ENCODE measurements at places on chromosomes 6 and 20. TPM values are rescaled to one million over a fixed set of nuclear protein-coding genes. Genes with fewer than 3 reads are reported as not detected.

DNA sequence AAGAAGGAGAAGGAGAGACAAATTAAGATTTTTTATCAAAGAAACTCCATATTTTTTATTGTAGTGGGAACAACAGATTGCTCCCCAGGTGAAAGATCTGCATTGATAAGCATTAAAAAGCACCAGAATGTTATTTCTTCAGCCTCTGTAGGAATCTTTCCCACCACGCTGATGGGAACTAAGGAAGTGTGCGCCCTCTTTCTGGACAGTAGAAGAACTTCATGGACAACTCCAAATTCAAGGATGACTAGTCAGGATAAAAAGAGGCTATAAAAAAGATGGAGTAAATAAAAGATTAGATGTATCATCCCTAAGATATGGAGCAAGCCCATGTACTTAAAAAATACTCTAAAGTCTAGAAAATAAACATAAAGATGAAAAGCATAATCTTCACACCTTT, 45.8 kb upstream of the PAK5 start:
- DNase-seq, result no peak

- DNase-seq, result no peak
Observed at GRCh38 chr6:23228439-23229024, 659.2 kb downstream of the HDGFL1 start.

- DNase-seq, result no peak
Observed at GRCh38 chr6:37501632-37502491, 2.2 kb upstream of the CCDC167 start.

- no peak for DNase-seq
Observed at GRCh38 chr20:18802012-18802634, 11.5 kb upstream of the SCP2D1 start.

GRCh38 chr6:116595247-116595646, 21.0 kb upstream of the RSPH4A start:
- no peak for DNase-seq

- no peak for DNase-seq
Observed at GRCh38 chr6:44084231-44085014, 42.8 kb downstream of the MRPL14 start.

- no peak for DNase-seq
Observed at GRCh38 chr6:43076464-43077332, 584 bp downstream of the PTK7 start.

- no peak for DNase-seq
Observed at GRCh38 chr20:57837208-57838035, 127.6 kb upstream of the PMEPA1 start.

GRCh38 chr20:63120808-63121090, 95.2 kb downstream of the YTHDF1 start:
- no peak for DNase-seq

DNA sequence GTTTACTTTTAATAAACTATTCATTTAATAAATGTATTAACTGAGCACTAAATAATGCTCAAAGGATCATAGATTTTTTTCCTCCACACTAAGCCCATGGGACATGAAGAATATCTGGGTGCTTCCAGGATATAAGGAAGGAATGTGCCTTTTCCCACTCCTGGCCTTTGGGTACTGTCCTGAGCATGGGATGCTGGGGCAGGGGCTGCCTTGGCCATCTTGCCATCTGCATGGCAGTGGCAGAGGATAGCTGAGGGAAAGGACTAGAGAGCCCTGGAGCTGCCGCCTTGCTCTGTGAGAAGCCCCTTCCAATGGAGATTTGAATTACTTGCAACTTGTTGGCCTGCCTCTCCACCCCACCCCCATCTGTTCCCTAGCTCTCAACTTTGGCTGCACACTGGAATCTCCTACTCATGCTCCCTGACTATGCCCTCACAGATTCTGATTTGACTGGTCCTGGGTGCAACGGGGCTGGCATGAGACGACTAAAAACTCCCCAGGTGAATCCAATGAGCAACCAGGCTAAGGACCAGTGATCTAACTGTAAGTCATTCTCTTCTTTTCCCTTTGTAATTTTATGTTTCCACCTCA, 15.6 kb downstream of the DDRGK1 start:
- no peak for DNase-seq

- DNase-seq, result no peak
Observed at GRCh38 chr20:61538183-61538942, 286.3 kb downstream of the CDH4 start.

- DNase-seq, result no peak
Observed at GRCh38 chr20:7410150-7410549, 530.1 kb downstream of the HAO1 start.

DNA sequence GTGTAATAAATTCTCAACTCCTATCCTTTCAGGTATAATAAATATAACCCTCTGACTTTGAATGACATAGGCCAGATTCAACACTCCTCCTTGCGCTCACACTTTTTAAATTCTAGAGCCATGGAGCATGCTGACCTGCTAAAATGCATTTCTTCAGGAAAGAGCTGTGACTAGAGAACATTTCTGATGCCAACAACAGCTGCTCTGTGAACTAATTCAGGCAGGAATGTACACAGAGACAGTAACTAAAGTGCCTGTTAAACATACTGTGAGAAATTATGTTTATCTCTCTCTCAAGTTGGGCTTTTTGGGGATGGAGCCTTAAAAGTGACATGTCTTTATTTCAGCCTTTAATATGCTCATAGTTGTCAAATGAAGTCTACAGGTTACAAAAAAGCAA, 8.3 kb downstream of the NHSL1 start:
- DNase-seq, result no peak

DNA sequence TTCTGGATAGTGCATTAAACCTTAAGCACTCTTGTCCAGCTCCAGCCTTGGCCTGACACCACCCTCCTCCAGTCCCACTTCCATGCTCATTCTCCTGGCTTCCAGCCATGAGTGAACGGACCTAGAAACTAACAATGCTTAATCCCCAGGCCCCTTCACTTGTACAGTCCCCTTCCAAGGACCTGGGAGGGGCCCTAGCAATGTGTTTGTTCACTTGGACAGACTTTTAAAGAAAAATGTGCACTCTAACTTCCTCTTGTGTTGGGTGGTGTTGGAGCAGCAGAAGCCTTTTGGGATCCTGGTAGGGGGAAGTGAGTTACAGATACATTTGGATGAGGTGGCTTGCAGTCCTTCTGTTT, 48.9 kb upstream of the CCN6 start:
- DNase-seq, result no peak

- no peak for DNase-seq
Observed at GRCh38 chr6:169263836-169264608, 10.4 kb upstream of the THBS2 start.

DNA sequence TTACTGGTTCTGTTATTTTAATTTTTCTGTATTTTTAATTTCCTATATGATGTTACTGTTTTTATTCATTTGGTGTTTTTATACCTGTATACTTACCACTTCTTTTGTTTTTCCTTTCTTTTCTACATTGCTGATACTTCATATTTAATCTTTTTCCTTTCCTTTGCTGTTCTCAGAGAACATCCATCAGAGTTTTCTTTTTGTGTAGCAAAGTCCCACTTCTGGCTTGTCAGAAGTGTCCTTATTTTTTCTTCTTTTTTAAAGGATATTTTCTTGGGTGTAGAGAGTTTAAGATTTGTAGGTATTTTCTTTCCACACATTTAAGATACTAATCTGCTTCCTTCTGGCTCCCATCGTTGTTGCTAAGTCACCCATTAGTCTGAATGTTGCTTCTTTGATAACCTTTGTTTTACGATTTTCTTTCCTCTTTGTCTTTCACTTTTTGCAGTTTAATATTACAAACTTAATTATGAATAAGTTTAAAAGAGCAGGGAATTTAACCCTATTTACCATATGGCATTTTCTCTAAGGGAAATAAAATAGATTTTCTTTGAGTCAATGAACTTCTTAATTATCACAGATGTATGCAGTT, 18.5 kb downstream of the CD2AP start:
- DNase-seq, result no peak

- DNase-seq, result no peak
Observed at GRCh38 chr6:15287670-15288375, 42.0 kb downstream of the JARID2 start.

DNA sequence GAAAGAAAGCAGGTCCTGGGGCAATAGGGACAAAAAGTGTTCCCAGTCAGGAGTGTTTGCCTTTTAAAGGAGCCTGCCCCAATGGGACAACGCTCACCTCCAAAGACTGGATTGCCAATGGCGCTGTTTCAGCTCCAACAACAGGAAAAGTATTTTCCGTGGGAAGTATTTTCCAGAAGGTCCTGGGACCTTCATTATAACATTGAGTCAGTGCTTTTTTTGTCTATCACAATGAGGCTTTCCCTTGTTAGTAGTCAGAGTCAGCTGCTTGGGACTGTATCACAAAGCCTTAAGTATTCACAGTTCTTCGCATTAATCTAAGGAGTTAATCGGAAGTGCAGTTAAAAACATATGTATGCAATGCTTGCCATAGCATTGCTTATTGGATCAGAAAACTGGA, 17.3 kb downstream of the TRAF3IP2 start:
- no peak for DNase-seq

- no peak for DNase-seq
Observed at GRCh38 chr6:109339906-109340678, 42.2 kb downstream of the CD164 start.

GRCh38 chr20:24148372-24148771, 159.8 kb upstream of the GGTLC1 start:
- DNase-seq, result no peak

GRCh38 chr20:50153153-50153499, 397 bp downstream of the PEDS1 start:
- no peak for DNase-seq

DNA sequence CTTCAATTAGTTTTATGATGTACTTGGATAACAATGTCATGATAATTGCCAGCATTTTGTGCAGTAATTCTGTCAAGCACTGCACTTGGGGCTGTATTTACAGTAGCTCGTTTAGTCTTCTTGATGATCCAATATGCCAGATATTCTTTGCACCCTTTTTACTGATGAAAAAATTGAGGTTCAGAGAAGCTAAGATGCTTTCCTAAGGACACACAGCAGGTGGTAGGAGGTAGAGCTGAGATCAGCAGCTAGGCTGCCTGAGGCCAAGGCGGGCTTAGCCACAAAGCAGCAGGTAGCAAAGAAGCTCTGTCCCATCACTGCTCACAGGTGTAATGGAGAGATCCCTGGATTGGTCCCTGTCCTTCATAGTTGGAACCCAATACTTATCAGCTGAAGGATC, 33.3 kb downstream of the SUMO4 start:
- no peak for DNase-seq

GRCh38 chr6:148086843-148087242, 255.8 kb upstream of the SASH1 start:
- DNase-seq, result no peak

DNA sequence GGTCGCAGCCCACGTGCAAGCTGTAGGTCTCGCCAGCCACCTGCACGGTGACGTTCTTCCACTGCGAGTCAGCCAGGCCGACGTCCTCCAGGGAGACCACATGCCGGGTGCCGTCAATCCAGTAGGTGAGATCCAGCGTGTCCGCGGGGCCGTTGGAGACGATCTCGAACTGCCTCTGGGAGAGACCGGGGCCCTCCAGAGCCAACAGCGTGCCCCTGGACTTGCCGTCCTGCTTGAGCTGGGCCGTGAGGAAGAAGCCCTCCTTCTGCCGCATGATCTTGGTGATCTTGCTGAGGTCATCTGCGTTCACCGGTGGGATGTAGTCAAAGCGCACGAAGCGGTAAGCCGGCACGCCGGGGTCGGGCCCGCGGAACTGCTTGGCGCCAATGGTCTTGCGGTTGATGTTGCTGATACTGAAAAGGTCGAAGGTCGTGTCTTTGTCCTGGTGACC, 5.1 kb downstream of the THBS2 start:
- DNase-seq, result no peak

DNA sequence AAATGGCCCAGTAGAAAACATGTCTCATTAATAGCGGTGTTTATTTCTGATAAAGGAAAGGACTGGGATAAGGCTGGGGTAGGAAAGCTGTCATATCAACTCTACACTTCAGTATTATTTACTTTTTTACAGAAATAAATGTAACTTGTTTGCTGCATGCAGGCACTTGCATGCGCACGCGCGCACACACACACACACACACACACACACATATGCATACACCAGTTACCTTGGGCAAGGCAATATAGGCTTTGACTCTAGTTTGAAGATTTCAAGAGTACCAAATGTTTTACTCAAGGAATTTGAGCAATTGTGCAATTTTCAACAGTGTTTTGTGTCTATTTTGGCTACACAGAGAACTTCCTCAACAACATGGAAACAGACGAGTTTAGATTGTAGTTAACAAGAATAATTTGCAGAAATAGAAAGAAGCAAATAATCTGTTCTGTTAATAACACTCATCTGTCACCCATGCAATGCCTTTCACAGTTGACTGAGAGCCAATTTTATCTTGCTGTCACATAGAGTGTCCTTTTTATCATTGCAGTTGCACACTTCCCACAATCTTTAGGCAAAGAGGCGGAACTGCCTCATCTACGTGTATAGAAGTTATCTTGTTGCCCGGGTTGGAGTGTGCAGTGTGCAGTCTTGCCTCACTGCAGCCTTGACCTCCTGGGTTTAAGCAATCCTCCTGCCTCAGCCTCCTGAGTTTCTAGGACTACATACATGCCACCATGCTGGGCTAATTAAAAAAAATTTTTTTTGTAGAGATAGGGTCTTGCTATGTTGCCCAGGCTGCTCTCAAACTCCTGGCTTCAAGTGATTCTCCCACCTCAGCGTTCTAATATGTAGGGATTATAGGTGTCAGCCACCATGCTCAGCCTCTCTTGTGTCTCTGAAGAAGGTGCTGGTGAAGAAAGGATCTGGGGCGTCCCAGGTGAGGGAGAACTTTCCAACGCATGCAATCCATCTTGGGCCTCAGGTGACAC, 74.8 kb upstream of the SHLD1 start:
- DNase-seq, result no peak

- no peak for DNase-seq
Observed at GRCh38 chr6:30683183-30683979, 3.1 kb downstream of the PPP1R18 start.

DNA sequence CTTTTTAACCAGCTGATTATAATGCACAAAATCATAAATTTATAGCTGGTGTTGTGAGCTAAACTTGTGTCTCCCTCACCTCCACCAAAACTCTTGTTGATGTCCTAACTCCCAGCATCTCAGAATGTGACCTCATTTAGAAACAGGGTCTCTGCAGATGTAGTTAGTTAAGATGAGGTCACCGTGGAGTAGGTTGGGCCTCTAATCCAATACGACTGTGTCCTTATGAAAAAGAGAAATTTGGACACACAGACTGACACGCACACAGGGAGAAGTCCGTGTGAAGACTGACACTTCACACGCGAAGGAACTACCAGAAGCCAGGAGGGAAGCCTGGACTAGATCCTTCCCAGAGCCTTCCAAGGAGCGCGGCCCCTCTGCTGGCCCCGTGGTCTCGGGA, 46.5 kb downstream of the TRAM2 start:
- DNase-seq, result no peak

GRCh38 chr6:98894810-98895209, 52.9 kb downstream of the FBXL4 start:
- no peak for DNase-seq

OR10C1 gene
- not detected for total RNA-seq

LRRN4 gene
- 19.4 TPM for total RNA-seq

CLPSL2 gene
- not detected for total RNA-seq

SLC13A3 gene
- 0.10 TPM for total RNA-seq

CST2 gene
- not detected for total RNA-seq

OXT gene
- total RNA-seq, result not detected

AIF1 gene
- total RNA-seq, result not detected

RNF8 gene
- total RNA-seq, result 21.7 TPM

BMP5 gene
- not detected for total RNA-seq

TP53TG5 gene
- not detected for total RNA-seq

GRM4 gene
- not detected for total RNA-seq

TNNC2 gene
- not detected for total RNA-seq
